AML-193 (cell line): ENCODE measurements at places on chromosomes 3 and 15.

- DNase-seq = no peak
Observed at GRCh38 chr3:15359677-15360397, 27.5 kb upstream of the SH3BP5 start.

DNA sequence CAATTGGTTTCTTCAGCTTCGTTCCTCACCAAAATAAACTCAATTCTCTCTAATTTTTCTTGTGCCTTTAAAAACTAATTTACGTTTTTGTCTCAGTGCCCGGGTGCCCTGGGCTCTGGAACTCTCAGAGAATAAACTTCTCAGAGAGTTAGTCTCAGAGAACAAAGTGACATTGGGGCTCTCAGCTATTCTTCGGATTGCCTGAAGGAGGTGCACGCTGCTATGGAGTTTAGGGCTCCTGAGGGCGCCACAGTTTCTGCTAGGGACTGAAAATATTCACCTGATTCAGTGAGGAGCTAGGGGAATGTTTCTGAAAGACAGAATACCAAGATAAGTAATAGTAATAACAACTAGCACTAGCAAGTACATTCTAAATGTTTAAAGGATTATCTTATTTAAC lies 22.7 kb downstream of the ZIC4 start:
- DNase-seq = no peak

GRCh38 chr3:134535186-134535970 lies 49.5 kb downstream of the CEP63 start:
- DNase-seq = no peak

DNA sequence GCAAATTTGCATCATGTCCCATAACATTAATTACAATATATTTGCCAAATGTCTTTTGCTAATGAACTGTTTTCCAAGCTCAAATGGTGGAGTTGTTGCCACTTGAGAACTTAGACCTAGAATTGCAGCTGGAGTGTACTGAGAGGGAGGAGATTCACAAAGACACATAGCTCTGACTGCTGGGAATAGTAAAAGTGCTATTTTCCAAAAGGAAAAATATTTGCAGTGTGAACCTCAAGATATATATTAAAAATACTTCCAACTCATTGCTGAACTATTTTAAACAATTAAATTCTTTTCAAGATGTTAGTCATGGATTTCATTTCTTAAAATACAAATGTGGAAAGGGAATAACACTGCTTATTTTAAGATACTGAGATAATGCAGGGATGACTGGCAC lies 666.8 kb upstream of the ARPP21 start:
- no peak for DNase-seq

DNA sequence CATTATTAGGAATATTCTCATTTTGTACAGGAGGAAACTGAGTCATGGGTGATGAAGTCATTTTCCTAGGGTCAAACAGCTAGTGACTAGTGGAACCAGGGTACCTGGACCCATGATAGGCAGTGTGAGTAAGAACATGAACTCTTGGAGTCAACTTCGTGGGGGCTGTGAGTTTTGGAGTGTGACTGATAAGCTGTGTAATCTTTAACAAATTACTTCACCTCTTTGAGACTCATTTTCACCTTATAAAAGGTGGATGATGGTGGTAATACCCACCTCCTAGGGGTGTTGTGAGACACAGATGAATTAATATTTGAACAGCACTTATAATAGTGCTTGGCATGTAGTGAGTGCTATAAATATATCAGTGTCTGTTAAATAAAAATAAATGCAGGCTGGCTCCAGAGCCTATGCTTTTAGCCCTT lies 9.1 kb downstream of the SEMA6D start:
- no peak for DNase-seq

DNA sequence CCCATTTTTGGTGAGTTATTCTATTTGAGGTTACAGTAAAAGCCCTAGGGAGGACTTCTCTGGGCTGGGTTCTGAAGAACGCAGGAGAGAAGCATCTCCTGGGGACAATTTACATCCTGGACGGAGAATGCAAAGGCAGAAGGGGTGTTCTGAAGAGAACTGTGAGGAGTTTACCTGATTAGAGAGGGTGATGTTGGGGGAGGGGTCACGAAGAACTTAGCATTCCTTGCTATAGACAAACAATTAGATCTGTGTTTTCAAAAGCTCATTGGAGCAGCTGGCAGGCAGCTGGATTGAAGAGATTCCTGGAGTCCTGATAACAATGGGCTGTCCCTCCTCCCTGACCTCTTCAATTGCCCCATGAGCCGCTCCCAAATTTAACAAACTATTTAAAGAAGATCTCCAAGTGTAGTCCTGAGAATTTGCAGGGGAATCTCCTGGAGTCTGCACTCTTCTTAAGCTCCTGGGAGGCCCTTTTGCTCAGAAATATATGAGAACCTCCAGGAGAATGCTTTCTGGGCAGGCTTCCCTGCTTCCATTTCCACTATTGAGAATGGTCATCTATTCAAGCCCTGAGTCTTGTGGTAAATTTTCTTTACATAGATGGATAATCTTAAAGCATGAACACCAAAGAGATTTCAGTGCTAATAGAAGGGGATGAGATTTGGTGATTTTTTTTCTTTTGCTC lies 55.3 kb downstream of the ARHGAP31 start:
- DNase-seq = no peak

- DNase-seq = no peak
Observed at GRCh38 chr3:157475921-157476414, 27.2 kb downstream of the VEPH1 start.
